ENCODE measurements at places on chromosomes 5 and 9. TPM values are rescaled to one million over a fixed set of nuclear protein-coding genes. Genes with fewer than 3 reads are reported as not detected.

GRCh38 chr9:91896513-91897121 is 53.4 kb downstream of the ROR2 start:
- peaks cover 52% of the 10 kb centered on the region for H3K36me3 ChIP-seq
- H3K27ac ChIP-seq: no peak overlapping the region
- DNase-seq: no peak
- H3K27me3 ChIP-seq: no peaks in the 10 kb centered on the region

- DNase-seq: no peak
- H3K4me3 ChIP-seq: no peak overlapping the region
- no peaks in the 10 kb centered on the region for H3K4me1 ChIP-seq
- H3K36me3 ChIP-seq: peaks cover 18% of the 10 kb centered on the region
- no peaks in the 10 kb centered on the region for H3K27me3 ChIP-seq
Observed at GRCh38 chr9:13181652-13182051, 97.8 kb downstream of the MPDZ start.

GRCh38 chr9:18526685-18527084 is 52.7 kb downstream of the ADAMTSL1 start:
- H3K27ac ChIP-seq: no peak overlapping the region
- H3K27me3 ChIP-seq: no peaks in the 10 kb centered on the region
- no peaks in the 10 kb centered on the region for H3K4me1 ChIP-seq
- no peak for DNase-seq
- no peak overlapping the region for H3K4me3 ChIP-seq

DNA sequence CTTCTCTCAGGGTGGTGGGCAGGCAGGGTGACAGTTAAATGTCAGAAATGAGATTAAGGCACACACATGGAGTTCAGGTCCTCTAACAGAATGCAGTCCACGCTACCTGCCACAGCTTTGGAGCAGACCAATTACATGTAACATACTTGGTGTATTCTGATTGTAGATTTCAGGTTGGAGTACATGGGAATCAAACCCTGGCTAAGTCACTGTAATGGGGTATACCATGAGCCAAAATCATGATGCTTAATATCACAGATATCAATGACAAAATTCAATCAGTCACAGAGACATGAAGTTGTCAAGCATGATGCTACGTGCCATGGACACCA is 48.9 kb downstream of the MEF2C start:
- no peak overlapping the region for H3K4me3 ChIP-seq
- H3K27ac ChIP-seq: no peak overlapping the region
- no peak for DNase-seq
- H3K4me1 ChIP-seq: no peaks in the 10 kb centered on the region
- no peaks in the 10 kb centered on the region for H3K36me3 ChIP-seq
- H3K27me3 ChIP-seq: no peaks in the 10 kb centered on the region

DNA sequence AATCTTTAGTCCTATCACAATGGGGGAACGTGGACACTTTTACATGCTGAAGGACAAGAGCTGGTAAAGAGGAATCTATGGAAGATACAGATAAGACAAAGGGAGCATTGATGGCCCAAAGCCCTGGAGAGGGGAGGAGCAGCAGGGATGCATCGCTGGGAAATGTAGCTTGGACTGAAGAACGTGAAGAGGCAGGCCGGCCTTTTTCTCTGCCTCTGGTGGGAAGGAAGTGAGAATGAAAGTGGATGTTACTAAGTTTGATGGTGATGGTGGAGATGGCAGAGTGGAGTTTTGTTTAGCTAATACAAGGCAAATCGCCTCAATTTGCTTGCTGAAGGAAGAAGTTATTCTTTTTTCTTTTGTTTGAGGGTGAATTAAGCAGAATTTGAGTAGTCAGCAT is 124.6 kb upstream of the TAF11L2 start:
- H3K36me3 ChIP-seq: no peaks in the 10 kb centered on the region
- H3K27ac ChIP-seq: no peak overlapping the region
- no peaks in the 10 kb centered on the region for H3K27me3 ChIP-seq
- DNase-seq: no peak
- no peaks in the 10 kb centered on the region for H3K4me1 ChIP-seq

DNA sequence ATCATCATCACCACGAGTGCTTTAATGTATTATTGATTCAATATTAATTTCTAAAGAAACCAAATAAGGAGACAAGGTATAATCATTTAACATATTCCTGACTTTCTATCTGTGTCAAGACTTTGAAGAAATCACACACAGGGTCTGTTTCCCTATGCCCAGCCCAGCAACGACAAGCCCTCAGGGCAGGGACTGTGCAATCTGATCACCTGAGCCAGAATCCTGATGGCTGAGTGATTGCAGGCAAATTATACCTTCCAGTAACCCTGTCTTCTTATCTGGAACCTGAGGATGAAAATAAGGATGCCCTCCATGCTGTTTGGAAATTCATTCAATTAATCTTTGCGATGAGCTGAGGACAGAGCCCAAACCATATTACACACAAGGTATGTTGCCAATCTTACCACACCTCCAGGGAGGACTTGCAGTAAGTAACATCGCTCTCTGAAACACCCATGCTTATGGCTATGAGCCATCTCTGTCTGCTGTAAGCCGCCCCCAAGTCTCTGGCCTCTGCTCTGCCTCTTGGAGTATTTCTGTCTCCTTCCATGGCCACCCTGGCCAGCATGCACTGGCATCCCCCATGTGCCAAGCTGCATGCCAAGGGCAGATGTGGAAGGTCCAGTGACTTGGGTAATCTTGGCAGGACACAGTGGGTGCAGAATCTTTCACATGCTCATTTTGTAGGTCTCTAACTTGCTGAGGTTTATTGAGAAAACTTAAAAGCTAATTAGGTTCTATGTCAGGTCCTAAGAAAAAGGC is 10.6 kb downstream of the TAS2R1 start:
- H3K27me3 ChIP-seq: no peaks in the 10 kb centered on the region
- peaks cover 3% of the 10 kb centered on the region for H3K4me1 ChIP-seq
- H3K27ac ChIP-seq: no peak overlapping the region

GRCh38 chr5:23648656-23649055 is 141.2 kb downstream of the PRDM9 start:
- H3K27ac ChIP-seq: no peak overlapping the region
- no peak overlapping the region for H3K4me3 ChIP-seq
- DNase-seq: no peak

Gene NUTM2F
- total RNA-seq: not detected

Gene ADAMTS6
- 4.1 TPM for total RNA-seq

Gene MUSK
- total RNA-seq: not detected
